Brain microvascular endothelial cell (primary cell): ENCODE measurements at places on chromosomes 1 and 21.

GRCh38 chr21:45507888-45508508, 34.2 kb downstream of the SLC19A1 start:
- DNase-seq: no peak

GRCh38 chr1:57116871-57117270, 151.1 kb upstream of the C8B start:
- DNase-seq: no peak

DNA sequence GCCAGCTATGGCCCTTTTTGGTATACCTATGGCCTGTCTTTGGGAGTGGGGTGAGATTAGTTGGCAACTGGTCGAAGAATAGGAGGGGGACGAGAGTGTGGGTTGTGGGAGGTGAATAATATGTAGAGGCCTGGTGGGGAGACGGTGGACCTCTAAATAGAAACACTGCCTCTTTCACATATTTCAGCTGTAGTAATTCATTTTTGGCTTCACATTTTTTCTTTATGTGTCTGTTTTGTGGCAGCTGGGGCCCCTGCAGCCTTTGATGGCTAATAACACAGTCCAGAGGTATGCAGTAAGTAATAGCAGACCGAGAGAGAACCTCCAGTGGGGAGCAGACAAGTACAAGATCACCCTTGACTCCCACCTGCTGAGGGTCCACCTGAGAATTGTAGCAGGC, 75.9 kb downstream of the HLX start:
- no peak for DNase-seq

GRCh38 chr1:37794372-37795339, 1.0 kb downstream of the MANEAL start:
- DNase-seq: no peak

DNA sequence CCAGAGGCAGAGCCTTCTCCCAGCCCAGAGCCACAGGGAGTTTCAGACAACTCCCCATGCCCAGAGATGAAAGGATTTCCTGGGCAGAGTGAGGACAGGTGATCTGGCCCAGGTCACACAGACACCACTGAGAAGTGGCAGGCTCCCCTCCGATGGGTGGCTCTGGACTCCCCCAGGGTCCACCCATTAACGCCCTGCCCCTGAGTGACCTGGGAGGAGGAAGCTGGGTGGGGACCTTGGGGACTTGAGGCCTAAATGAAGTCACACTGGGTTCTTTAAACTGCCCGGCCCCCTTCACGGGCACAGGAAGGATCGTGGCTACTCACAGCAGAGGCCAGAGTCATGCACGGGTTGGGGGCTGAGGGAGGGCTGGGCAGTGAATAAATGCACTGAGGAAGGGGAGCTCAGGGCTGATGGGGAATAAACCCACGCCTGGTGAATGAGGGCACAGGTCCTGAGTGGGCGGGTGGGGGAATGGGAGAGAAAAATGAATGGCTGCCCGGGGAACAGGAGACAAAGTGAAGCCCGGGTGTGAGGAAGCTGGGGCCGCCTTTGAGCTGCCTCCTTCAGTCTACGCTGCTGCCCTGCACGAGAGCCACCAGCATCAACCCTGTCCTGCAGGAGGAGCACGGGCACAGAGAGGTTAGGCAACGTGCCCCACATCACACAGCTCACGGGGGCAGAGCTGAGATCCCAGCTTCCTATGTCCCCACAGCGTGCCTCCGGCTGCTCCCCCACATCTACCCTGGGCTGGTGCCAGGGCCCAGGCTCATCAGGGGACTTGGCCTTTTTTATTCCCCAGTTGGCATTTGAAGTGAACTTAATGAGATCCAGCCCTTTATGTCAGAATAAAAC, 404.3 kb downstream of the MATN1 start:
- no peak for DNase-seq

- no peak for DNase-seq
These were observed 23.9 kb downstream of the FMO5 start for GRCh38 chr1:147201276-147201675.

GRCh38 chr1:34276606-34277005, 99.9 kb downstream of the C1orf94 start:
- no peak for DNase-seq

DNA sequence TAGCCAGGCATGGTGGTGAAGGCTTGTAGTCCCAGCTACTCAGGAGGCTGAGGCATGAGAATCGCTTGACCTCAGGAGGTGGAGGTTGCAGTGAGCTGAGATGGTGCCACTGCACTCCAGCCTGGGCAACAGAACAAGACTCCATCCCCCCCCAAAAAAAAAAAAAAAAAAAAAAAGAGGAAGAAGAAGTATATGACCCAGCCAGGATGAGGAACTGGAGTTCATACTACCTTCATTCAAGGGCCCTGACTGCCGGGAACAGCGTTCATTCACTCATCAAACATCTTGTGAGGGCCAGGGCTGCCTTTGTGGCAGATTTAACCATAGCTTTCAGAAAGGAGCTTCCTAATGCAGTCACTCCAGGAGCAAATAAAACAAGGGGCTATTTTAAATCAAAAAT, 127.6 kb downstream of the MRPS6 start:
- DNase-seq: no peak

GRCh38 chr1:176177764-176178163, 29.3 kb downstream of the COP1 start:
- no peak for DNase-seq

DNA sequence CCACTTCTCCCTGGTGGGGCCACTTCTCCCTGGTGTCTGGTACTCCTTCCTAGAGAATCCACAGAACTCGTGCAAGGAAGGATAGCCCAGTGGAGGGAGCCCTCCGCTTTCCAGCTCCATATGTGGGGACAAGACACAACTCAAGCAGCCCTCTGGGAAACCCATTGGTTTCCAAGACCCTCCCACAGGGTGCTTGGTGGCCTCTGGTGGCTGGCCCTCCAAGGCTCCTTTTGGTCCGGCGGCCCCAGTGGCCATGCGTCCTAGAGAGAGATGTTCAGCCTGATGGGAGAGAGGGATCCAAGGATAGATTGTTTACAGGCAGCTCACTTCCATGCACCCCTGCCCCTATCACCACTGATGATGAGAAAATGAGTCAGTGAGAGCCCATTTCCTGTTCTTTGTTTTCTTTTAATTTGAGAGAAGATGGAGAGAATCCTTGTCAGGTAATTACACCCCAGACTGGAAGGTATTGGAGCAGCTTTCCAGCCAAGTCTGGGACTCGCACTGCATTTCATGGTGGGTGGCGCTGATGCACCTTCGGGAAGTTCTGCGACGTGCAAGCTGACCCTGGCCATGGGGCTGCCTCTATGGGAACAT, 486.2 kb upstream of the VAMP3 start:
- no peak for DNase-seq

DNA sequence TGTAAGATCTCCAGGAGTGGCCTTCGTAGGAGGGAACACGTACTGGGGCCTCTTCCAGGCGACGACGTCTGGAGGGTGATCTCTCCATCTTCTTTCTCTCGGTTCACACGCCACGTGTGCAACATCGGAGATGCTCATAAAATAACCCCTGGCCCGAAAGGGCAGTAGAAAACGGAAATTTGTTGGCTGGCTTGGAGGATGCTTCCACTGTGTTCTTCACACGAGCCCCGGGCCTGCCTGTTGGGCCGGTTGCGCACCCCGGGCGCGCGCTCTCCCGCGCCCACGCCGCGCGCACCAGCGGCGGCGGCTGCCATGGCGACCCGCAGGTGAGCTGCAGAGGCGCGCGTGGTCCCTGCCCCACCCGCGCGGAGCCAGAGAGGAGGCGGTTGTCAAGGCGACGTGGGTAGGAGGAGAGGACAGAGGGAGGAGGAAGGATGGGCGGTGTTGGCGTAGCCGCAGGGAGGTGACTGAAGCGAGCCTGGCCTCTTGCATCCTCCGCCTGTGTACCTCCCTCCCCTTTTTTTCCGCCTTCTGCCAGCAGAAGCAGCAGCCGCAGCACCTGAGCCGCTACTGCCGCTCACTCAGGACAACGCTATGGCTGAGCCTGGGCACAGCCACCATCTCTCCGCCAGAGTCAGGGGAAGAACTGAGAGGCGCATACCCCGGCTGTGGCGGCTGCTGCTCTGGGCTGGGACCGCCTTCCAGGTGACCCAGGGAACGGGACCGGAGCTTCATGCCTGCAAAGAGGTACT, at the start of gene ELAPOR1:
ELAPOR1 (plus strand) TSS at position 526 of the 752 bp plus-strand sequence; CDS start at position 595, 69 bp downstream.
- DNase-seq: no peak
